ENCODE measurements at places on chromosomes 4 and X.

DNA sequence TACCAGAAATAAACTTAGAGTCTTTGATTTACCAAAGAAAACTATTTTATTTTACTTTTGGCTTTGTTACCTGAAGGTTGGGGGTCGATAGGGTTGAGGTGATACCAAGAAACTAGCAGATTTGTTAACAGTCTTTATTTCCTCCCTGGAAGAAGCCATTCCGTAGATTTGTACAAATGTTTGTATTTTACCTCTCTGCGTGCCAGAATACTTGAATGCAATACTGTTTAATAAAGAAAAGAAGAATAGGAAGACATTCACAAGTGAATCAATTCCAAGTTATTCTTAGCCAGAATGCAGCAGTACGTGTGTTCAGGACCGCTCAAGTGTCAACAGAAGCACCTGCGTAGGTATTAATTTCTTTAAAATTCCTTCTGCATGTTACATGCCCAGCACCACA is 260.3 kb upstream of the TENM3 start:
- DNase-seq: no peak

GRCh38 chr4:80948141-80948540 is 82.4 kb upstream of the BMP3 start:
- no peak for DNase-seq

DNA sequence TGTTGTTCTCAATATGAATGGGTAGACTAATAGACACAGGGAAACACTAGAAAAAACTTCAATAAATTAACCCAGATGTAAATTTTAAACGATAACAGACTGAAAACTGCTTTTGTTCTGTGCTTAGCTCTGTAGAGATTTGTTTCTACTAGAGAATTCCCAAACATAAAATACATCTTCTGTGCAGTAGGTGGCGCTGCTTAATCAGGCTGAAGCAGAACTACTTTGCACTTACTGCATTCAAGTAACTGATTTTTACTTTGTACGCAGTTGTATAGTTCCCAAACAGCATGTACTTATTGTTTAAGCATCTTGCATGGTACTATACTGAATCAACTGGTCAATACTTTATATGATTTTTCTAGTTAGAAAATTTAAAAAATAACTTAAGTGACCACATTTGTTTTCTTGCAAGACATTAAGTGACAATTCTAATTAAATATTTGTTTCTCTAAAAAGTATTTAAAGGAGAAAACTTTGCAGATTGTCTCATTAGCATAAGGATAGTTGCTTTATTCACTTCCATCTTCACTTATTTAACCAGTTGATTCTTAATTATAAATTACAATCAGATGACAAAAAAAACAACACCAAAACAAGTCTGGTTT is 490.6 kb downstream of the IL15 start:
- no peak for DNase-seq

GRCh38 chrX:39900777-39901170 is 197.0 kb downstream of the BCOR start:
- DNase-seq: no peak

GRCh38 chrX:132612821-132613564 is 124.2 kb upstream of the MBNL3 start:
- DNase-seq: no peak

DNA sequence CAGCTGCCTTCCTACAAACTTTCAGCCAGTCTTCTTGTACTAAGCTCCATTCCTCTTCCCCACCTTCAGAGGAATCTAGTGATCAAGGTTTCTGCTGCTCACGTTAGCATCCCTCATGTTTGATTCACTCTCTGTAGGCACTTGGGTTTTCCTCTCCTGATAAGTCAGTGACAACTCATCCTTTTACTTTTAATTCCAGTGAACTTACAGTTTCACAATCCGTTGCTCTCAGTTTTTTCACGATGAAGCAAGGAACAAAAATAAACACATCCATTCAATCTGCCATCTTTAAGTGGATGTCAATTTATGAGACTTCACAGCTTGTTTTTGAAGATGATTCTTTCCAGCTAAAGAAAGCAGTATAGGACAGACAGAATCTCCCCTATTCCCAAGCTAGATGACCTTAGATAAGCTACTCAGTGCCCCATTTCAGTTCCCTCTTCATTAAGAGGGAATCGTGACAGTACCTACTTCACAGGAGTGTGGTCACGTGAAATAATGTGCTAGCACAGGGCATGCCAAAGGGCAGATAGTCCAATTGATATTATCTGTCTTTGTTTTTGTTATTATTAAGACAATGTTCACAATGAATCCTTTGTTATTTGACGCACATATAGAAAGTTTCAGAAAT is 234.3 kb downstream of the PALLD start:
- DNase-seq: no peak

DNA sequence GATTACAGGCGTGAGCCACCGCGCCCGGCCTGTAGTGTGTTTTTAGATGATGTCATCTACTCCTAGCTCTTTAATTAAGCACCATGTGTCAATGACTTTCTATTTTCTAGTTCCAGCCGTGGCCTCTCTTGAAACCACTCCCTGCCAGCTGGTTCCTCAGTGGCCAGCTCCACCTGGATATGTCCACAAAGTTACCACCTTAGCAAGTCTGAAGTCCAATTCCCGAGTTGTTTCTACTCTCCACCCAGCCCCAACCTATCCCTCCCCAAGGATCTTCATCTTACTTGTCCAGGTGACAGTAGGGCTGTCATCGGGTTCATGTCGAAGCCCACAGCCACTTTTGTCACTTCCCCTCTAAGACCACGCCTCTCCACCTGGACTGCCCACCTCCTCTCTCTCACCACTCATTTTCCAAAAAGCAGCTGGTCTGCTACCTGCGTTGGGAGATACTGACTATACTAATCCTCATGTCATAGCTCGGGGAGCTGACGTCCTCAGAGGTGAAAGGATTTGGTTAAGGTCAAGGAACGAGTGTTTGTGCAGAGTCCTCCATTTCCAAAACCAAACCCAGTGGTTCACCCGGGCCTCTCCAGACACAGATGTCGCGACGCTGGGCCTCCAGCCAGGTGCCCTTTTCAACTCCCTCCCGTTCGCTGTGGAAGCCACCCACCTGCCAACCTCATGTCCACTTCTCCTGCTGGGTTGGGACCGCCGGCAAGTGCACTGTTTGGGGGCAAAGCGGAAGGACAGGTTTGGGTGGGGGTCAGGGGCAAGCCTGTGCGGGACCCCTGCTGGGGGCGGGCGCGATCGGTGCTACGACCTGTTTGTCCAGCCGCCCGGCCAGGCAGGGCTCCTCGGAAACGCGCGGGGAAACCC is 704 bp downstream of the FAM3A start:
- DNase-seq: no peak

- no peak for DNase-seq
Measured at GRCh38 chr4:19700992-19701391, 550.7 kb upstream of the SLIT2 start.

DNA sequence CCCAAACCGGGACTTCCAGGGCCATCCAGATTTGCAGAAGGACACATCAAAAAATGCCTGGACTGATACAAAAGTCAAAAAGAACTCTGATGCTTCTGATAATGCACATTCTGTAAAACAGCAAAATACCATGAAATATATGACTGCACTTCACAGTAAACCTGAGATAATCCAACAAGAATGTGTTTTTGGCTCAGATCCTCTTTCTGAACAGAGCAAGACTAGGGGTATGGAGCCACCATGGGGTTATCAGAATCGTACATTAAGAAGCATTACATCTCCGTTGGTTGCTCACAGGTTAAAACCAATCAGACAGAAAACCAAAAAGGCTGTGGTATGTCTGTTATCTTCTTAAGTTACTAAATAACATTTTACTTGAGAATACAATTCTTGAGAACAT is 9.2 kb downstream of the PLK4 start:
- DNase-seq: no peak

DNA sequence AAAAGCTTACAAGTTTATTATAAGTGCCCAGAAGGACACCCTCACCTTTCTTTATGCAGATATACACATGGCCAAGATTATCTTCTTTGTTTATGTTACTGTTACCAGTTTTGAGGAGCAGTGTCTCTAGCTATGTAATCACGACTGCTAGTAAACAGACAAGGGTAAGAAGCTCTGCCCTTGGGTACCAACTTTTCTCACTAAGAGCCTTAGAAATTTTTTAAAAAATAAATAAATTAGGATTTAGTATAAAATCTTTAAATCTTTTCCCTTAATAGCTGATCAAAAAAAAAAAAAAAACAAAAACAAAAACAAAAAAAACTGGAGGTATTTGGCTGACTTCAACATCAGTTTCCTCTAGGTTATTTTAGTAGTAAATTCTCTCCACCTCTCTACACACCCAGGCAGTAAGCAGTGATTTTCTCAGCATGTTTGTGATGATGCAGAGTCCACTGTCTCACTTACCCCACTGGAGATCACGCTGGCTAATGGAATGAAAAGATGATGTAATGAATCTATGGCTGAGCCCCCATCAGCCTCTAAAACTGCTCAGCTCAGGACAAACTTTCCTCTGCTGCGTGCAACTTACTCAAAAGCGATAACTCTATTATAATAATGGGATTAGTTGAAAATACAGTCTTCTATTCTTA is 125.9 kb downstream of the FRYL start:
- no peak for DNase-seq

- no peak for DNase-seq
Measured at GRCh38 chr4:136012220-136012619, 1520.1 kb downstream of the PCDH18 start.

DNA sequence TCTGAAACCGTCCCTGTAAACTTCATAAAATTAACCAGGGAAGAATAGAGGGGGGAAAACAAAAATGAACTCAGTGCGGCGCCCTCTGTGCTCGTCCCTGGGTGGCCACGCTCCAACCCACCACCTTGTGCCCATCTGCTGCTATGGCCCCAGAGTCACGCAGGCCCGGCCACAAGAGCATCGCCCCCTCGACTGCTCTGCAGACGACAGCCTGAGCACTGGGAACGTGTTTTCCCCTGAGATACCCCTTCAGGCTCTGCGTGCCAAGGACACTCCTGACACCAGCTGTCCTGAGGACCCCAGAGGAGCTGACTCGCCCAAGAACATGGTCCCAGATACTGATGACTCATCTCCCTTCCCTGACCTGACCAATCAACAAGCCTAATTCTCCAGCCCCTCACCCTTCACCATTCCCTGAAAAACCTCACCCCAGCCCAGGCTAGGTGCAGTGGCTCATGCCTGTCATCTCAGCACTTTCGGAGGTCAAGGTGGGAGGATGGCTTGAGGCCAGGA is 64.1 kb upstream of the GPR78 start:
- DNase-seq: no peak

Measured in stimulated activated CD8-positive, alpha-beta memory T cell treated with anti-CD3 and anti-CD28 coated beads, Interleukin-12 subunit alpha, Interleukin-12 subunit beta, amount 100 ng/mL, for 4 hours (primary cell).